ENCODE measurements at places on chromosomes 7 and 10.

DNA sequence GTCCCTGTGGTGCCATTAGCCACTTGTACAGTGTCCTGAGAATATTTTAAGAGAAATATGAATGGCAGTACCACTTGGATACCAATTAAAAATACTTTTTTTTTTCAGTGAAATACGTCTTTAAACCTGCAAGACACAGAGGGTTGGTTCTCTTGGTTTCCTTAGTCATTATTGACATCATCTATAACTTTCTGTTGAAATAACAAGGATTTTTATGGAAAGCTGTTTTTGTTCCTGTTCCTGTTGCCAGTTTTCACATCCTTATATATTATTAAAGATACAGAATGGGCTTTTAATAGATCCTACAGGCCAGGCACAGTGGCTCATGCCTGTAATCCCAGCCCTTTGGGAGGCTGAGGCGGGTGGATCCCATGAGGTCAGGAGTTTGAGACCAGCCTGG, 579.9 kb downstream of the AUTS2 start:
- DNase-seq = no peak

GRCh38 chr10:129685271-129685670, 218.2 kb downstream of the MGMT start:
- DNase-seq = no peak

DNA sequence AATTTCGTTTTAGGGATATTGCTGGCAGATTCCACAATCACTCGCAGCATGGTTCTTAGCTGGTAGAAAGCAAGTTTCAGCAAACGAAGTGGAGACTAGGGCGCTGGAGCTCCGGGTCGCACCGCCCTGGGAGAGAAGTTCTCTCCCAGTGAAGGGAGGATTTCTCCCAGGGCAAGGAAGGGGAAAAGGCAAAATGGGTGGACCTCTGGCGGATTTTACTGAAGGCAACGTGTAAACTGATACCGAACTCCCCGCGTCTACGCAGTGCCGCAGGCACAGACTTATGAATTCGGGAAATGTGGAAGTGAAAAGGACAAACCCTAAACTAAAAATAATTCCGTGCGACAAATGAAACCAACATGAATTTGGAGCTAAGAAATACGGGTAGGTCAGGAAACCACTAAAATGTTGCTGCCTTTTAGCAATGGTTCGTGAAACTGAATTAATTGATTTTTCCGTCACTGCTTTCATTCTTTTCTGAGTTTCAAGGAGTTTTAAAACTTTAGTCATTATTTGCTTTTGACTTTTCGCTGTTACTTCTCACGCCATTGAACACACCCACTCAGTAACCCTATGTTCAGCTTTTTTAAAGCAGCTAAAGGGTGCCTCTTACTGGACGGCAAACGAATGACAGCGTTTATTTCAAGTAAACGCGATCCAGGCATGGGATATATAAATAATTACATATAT, at the start of gene MYOF:
MYOF (minus strand) TSS at position 190 of the 690 bp plus-strand sequence; CDS start at position 50, 140 bp downstream.
- DNase-seq = peak; percentile 65

DNA sequence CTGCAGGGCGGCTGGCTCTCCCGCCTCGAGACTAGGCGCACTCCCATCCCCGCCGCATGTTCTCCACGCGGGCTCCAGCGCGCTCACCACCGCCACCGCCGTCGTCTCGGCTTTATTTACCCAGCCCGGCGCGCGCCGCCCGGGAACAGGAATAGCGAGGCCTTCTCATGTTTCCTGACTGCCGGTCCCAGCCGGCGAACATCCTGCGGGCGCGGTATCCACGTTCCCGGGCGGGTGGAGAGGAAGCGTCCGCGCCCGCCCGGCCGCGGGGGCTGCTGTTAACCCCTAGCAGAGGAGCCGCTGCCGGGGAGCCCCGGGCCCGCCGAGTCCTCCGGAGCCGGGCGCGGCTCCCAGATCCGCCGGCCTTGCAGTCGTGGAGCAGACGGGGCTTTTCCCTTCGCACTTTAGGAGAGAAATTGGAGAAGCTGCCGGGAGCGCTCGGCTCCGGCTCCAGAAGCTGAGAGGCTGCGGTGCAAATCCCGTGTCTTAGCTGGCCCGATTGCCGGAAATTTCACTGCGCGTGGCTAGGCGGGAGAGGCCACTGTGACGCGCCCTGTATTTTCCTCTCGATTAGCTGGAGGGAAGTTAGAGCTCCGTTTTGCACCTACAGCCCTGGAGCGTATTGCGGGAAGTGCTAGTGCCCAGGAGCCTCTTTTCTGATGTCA, at the start of gene MKX:
MKX (minus strand) TSS at position 88 of the 665 bp plus-strand sequence. CDS start 2,404 bp downstream, outside the sequence.
- DNase-seq = peak; percentile 49

- DNase-seq = no peak
These were observed 44.6 kb upstream of the VDAC2 start for GRCh38 chr10:75165684-75166622.

DNA sequence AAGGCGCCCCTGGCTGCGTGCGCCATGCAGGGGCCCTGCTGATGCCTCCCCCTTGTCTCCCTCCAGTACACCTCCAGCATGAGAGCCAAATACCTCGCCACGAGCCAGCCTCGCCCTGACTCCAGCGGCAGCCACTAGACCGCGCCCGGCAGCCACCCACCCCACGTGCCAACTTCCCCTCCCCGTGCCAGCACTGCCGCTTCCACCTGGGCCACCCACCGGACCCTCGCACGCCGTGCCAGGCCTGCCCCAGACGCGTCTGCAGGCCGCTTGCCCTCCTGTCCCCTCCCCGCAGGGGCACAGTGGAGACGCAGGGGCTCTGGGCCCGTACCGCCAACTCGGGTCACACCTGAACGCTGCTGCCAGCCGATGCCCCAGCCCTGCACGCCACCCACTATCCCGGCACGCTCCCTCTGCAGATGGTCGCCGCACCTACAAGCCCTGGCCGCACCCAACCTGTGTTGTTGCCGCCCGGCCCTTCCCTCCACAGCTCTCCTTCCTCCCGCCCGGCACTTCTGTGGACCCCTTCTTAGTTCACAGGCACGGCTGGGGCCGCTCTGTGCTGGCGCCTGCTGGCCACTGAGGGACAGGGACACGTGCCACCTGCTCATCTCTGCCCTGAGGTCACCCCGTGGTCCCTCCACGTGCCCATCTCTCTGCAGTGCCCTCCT, 26.3 kb upstream of the AMZ1 start:
- DNase-seq = no peak

DNA sequence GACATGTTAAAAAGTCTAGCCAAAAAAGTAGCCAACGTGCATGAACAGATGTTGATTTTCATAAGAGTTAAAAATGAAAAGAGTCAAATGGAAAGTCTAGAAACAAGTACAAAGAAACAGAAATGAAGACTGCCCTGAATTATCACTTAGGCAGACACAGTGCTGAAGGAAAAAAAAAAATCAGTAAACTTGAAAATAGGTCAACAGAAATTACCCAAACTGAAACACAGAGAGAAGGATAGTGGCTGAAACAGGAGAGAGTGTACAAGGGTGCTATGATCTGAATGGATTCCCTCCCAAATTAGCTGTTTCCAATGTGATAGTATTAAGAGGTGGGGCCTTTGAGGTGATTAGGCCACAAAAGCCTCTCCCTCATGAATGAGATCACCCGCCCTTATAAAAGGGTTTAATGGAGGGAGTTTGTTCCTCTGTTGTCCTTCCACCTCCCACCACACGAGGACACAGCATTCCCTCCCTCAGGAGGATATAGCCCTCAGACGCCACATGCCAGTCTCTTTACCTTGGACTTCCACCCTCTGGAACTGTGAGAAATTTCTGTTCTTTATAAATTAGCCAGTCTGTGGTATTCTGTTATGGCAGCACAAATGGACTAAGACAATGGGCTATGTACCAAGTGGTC, 249.7 kb downstream of the AHR start:
- DNase-seq = no peak

- DNase-seq = no peak
These were observed 379.4 kb upstream of the KIAA1217 start for GRCh38 chr10:23829556-23829955.

DNA sequence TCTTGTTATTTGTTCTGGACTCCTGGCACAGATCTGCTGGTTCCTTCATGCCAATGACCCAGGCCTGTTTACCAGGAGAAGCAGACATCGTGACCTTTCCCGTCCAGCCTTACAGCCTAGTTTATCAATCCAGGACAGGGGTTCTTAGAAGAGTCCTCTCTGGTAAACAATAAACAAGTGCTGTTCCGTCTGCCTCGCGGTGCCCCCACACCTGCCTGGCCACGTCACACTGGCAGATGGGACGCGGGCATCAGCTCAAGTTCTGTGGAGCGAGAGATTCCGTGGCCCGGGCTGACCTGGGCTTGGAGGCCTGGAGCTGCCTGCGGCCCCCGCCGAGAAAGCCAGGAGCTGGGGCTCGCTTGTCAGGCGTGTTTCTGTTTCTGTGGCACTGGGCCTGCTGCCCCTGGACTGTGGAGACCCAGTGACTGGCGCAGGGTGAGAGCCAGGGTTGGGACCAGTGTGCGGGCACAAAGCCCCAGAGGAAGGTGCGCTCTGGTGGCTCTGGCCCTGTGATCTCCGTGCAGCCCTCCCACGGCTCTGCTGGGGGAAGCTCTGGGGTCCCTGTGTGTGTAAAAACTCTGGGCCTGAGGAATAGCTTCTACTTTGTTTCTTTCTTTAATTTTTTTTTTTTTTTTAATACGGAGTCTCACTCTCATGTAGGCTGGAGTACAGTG, 28.4 kb upstream of the PFKFB3 start:
- no peak for DNase-seq

DNA sequence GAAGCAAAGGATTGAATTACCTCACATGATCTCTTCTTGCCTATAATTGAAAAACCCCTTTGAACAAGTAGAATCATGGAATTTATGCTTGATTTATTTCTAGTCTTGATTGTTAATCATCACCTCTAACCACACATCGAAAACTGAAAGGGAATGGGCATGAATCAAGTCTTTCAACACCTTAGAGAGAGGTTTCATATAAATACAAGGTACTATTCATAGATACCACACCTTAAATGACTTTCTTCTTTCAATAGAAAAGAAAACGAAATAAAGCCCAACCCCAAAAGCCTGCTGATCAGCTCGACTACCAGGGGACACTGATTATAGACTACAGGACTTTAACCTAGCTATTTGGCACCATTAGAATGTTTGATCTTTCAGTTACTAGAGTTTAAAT, 128.6 kb upstream of the PTPRZ1 start:
- no peak for DNase-seq

DNA sequence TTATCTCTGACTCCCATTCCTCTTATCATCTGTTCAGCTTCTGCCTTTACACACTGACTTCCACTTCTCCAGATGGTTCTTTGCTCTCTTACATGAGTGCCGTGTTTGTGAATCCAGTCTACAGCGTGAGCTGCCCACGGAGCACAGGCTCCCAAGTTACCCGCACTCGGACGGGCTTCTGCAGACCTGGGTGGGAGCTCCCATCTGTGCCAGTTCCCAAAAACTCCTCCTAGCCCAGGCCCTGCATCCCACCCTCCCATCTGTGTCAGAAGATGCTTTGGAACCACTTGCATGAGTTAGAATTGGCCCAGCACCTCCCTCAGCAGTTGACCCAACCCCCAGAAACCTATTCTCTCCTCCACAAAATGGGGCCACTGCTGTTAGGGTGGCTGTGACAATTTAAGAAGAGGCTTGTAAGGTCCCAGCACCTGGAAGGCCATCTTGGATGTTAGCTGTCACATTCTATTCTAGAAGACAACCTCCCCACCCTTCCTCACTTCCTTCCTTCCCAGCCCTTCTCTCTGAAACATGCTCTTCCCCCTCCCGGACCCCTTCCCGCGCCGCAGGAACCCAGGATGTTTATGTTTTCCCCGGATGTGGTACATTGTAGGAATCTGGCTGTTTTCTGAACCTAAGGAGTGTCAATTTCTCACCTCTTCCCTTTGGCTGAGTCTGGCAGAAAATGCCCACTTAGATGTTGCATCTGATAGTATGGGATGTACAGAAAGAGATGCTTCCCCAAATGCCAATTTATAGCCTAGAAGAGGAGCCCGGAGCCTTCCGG, 79.2 kb downstream of the CCDC3 start:
- no peak for DNase-seq

Measured in activated CD4-positive, alpha-beta memory T cell treated with anti-CD3 and anti-CD28 coated beads for 36 hours (primary cell).